ENCODE measurements at places on chromosomes 13 and 19.

DNA sequence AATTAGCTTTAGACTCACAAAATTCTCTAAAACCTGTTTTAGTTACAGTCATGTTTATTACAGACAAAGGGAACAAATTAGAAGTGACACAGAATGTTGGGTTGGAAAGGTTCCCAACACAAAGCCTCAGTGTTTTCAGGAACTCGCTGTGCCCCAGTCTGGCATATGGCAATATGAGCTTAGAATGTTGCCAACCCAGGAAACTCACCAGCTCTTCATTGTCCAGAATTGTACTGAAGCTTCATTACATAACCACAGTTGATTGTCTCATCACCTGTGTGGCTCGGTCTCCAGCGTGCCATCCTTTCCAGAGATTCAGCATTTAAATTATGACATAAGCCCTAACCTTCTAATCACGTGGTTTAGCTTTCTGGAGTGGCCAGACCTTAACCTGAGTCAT is 19.1 kb downstream of the ZNF264 start:
- DNase-seq: no peak

DNA sequence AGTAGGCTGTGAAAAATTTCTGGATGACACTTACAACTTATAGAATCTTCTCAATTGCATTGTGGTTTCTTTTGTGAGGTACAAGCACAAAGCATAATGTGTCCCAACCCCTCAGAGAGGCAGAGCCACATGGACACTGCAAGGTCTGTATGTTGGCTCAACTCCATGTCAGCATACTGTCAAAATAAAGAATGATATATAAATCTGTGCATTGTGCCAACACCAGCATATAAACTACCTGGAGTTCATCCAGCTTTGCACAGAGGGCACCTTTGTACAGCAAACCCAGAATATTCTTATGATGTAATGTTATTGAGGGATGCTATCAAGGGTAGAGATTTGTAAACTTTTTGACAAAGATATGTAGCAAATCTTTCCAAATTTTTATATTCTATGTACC is 1065.8 kb upstream of the MIR17HG start:
- DNase-seq: no peak

GRCh38 chr19:16628984-16629691 is 1.1 kb upstream of the MED26 start:
- peak; percentile 62 for DNase-seq

- peak; percentile 69 for DNase-seq
These were observed 2.5 kb downstream of the ZC3H4 start for GRCh38 chr19:47111006-47111621.

DNA sequence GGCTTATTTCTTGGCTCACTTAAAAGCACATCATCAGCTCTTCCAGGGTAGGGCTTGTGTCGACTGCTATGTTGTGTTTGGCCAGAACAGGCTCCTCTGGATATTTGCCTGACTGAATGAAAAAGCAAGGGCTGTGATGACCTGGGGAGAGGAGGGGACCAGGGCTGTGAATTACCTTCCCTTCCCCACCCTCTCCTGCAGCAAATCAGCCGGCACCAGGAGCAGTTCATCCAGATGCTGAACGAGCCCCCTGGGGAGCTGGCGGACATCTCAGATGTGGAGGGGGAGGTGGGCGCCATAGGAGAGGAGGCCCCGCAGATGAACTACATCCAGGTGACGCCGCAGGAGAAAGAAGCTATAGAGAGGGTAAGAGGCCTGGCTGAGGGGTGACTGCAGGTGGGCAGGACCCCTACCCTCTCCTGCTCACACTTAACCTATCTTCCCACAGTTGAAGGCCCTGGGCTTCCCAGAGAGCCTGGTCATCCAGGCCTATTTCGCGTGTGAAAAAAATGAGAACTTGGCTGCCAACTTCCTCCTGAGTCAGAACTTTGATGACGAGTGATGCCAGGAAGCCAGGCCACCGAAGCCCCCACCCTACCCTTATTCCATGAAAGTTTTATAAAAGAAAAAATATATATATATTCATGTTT is 4.4 kb downstream of the GADD45GIP1 start:
- DNase-seq: no peak

DNA sequence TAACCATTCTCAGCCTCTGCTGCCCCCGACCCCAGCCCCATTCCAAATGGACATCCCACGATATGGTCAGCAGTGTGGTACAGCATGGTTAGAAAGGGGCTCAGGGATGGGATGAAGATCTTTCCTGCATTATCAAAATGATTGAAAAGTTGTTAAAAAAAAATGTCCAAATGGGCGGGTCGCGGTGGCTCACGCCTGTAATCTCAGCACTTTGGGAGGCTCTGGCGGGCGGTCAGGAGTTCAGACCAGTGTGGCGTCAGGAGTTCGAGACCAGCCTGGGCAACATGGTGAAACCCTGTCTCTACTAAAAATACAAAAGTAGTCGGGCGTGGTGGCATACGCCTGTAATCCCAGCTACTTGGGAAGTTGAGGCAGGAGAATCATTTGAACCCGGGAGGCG is 54.3 kb upstream of the ZNF254 start:
- no peak for DNase-seq

- DNase-seq: no peak
These were observed 345.0 kb upstream of the SPRY2 start for GRCh38 chr13:80685942-80686341.

DNA sequence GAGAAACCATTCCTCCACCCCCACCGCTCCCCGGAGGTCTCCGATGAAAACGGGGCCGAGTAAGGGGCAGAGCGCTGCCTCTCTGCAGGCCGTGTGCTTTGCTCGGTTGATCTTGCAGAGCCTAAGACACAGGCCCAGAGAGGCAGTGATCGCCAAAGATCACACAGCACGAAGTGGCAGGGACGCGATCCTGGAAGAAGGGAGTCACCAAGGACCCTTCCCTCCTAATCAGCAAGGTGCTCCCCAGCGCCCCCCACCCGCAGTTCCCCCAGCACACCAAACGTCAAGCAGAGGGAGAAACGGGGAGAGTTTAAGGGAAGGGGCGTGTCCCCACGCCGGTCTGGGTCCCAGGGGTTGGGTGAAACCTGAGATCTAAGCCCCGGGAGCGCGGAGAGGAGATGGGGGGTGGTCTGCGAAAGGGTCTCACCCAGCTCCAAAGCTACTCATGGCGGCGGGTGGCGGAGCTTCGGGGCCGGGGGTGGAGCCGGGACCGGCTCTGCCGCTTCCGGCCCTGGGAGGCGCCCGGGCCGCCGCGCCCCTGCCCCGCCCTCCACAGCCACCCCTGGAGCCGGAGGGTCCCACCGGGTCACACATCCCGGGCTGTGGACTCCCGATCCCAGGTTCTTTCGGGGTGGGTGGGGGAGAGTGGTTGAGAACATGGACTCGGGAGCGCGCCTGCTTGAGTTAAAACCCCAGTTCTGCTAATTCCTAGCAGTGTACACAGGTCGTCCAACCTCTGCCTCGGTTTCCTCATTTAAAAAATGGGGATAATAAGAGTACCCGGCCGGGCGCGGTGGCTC is at the start of gene EML2:
TSS of gene EML2 (minus strand) at position 468 of the 800 bp plus-strand sequence. CDS start at position 447, 21 bp downstream.
- peak; percentile 60 for DNase-seq

DNA sequence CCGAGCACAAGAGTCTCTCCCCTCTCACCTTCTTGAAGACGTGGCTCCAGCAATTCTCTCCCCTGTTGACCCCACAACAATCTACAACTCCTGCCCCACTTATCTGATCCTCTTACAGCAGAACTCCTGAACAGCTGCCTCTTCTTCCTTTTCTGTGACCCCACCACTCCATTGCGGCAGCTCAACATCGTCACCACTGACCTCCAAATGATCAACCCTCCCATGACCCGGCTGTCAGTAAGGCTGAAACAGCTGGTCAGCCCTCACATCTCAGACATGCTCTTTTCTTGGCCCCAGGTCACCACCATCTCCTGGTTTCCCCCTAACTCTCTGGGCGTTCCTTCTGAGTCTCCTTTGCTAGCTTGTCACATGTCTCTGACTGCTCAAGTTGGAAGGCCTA is 1.8 kb downstream of the EXOSC5 start:
- DNase-seq: no peak

DNA sequence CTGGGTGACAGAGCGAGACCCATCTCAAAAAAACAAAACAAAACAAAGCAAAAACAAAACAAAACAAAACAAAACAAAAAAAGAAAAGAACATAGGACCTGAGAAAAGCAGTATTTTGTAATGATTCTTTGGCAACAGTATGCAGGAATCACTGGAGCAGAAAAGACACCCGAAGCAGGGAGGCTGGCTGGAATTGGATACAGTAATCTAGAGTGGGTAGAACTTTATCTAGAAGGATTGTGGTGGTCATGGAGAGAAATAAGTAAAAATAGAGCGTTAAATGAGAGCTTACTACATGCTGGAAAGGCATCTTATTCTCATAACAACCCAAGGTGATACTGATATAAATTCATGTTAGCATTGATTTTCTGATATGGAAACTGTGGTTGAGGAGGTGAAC is 51.2 kb downstream of the KLF5 start:
- DNase-seq: no peak

DNA sequence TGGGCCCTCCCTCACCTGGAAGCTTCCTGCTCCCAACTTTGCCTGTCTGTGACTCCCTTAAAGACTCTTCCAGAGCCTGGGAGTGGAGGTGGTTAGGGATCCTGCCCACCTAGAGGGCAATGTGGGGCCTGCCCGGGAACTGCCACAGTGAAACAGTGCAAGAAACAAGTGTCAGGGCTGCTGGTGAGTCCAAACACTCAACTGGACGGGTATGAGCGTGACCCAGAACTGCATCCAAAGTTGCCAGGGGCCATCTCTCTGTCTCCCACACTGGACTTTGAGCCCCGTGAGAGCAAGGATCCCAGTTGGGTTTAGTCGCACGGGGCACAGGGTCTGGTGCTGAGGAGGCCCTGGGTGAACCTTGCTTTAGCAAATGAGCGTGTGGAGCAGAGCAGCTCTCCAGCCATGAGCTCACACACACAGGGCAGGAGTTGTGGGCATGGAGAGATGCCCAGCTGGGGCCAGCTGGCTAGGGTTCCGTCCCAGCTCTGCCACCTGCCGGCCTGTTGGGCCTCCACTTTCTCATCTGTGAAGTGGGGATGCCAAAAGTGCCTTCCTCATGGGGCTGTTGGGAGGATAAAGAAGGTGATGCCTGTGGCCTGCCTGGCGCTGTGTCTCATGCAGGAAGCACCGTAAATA is 2.8 kb upstream of the NUMBL start:
- no peak for DNase-seq

- no peak for DNase-seq
These were observed 152.4 kb downstream of the LMO7 start for GRCh38 chr13:75788481-75788981.
